Lower leg skin (tissue), 4 donors: ENCODE measurements at places on chromosomes 5 and 9.

DNA sequence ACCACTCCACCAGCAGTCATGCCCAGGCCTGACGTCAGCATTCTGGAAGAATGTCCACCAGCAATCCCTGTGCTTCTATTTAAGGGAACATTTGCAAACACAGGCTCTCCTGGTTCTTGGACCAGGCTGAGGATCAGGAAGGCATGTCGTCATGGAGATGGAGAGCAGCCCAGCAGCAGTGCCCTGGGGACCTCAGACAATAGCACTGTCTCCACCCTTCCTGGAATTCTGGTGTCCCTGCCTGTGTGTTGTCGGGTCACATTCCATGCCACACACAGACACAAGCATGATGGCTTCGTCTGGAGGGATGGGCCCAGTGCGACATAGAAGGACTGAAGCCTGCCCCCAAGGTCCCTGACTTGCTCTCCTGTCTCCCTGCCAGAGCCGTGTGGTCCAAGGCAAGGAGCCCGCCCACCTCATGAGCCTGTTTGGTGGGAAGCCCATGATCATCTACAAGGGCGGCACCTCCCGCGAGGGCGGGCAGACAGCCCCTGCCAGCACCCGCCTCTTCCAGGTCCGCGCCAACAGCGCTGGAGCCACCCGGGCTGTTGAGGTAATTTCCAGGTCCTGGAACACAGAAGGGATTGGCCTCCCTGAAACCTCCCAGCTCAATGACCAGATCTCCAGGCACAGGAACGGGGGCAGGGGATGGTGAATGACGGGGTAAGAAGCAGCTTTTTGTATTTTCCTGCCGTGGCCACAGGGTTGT lies 43.8 kb downstream of the STOM start:
- DNase-seq, result peak; percentile 98

- no peak for DNase-seq
Measured at GRCh38 chr5:105150323-105150722, 1587.7 kb upstream of the NUDT12 start.

DNA sequence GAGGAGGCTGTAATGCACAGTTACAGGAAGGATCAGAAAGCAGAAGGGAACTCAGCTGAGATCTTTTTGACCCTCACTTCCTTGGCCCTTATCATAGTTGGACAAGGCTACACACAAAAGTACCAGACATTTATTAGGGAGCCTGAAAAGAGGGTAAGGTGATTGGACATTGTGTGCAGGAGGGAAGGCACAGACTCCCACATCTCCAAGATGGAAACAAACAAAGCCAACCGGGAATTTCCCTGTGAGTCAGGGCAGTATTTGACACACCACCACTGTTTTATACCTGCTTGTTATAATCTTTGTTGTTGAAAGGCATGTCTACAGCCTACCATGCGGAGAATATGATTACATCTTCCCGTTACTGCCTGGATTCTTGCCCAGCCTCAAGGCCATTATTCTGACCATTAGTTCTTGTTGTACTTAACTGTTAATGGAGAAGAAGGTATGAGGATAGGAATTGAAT lies 3.0 kb upstream of the CCNG1 start:
- no peak for DNase-seq

- no peak for DNase-seq
Measured at GRCh38 chr9:135229701-135230385, 142.4 kb downstream of the OLFM1 start.

DNA sequence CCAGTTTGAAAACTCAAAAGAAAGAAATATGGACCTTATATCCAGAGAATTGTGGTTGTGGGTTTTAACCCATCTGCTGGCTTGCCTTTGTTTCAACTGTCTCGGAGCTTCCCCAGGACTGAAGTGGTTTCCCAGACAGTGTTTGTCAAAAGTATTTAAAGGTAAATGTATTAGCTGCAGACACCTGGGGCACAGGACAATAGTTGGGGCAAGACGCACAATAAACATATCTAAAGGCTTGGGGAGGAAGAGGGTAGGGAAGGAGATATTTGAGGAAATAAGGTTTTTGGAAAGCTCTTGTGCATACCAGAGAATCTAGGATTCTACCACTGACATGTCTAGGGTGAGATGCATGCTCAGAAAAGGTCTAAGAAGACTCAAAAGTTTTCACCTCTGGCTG lies 99.0 kb downstream of the ADAMTS2 start:
- no peak for DNase-seq

DNA sequence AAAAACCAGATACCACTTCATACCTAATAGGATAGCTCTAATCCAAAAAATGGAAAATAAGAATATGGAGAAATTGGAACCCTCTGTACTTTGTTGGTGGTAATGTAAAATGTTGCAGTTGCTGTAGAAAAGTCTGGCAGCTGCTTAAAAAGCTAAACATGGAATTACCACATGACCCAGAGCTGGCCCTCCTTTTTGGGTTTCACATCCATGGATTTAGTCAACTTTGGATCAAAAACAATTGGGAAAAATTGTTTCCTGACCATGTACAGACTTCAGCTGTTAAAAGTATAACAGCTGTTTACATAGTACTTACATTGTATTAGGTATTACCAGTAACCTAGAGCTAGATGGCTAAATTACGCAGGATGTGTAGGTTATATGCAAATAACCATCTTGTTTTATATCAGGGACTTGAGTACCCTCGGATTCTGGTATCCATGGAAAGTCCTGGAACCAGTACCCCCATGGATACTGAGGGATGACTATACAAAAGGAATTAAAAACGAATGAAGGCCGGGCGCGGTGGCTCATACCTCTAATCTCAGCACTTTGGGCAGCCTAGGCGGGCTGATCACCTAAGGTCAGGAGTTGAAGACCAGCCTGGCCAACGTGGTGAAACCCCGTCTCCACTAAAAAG lies 15.8 kb downstream of the DNAJA1 start:
- DNase-seq, result no peak

DNA sequence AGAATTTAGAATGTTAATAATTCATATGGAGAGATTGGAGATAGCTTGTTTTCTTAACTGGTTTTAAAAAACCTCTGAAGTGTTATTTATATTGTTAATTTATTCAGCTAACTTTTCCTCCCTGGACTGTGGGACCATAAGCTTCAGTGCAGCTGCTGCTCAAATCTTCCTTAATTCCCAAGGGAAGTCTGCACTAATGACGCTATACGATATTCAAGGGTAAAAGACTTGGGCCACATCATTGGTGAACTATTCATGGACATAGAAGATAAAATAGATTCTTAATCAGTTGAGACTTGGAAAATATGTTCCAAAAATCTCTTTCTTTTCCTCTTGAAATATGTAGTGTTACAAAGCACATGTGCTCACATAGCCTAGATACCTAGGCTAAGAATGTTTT lies 31.1 kb upstream of the GAS1 start:
- no peak for DNase-seq

- no peak for DNase-seq
Measured at GRCh38 chr5:138895918-138896317, 20.8 kb upstream of the LRRTM2 start.

DNA sequence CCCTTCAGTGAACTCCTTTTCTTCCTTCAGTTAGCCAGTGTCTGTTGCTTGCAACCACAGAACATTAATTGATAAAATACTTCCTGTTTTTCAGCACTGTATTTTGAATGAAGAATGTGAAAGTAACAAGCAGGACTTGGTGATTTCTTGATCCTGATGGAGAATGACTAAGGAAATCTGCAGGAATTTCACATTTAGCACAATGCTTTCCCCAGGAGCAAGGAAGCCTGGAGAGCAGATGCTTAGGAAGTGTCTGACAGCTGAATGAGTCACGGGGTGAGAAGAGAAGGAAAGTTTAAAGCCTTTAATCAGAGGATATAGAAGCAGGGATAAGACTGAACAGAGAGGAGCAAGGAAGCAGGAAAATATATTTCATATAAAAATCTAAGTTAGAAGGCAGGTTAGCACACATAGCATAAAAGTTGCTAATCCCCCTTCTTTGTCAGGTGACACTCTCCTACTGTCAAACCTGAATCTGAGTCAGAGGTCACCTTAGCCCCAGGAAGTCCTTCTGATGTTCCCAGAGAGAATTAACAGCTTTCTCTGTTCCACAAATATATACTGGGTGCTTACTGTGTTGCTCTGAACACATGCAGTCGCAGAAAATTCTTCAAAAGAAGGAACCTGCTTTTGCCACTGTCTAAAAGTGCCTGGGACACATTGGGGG lies 59.7 kb downstream of the GNA14 start:
- no peak for DNase-seq

GRCh38 chr9:127253446-127253845 lies 11.1 kb upstream of the GARNL3 start:
- no peak for DNase-seq

- DNase-seq, result no peak
Measured at GRCh38 chr5:41482715-41483114, 27.7 kb downstream of the PLCXD3 start.

- no peak for DNase-seq
Measured at GRCh38 chr9:108474356-108474755, 381.4 kb downstream of the ACTL7B start.

DNA sequence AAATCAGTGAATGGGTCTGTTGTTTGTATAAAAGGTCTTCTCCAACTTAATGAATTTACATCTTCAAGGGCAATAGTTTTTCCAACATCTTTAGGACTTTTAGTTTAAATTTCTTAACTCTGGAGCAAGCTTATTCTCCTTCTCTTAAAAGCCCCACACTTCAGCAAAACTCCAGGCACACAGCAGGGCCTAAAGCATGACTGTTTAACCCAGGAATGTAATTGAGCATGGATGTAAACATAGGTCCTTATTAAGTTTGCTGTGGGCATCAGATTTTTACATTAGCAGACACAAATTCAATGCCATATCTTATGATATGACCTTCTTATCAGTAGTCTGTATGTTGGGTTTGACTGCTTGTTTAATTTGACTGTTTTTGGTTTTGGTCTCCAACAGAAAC lies 78.9 kb downstream of the ABCA1 start:
- DNase-seq, result no peak

- no peak for DNase-seq
Measured at GRCh38 chr9:133604214-133604613, 5.0 kb downstream of the FAM163B start.

- no peak for DNase-seq
Measured at GRCh38 chr9:75146229-75146628, 57.9 kb downstream of the OSTF1 start.

DNA sequence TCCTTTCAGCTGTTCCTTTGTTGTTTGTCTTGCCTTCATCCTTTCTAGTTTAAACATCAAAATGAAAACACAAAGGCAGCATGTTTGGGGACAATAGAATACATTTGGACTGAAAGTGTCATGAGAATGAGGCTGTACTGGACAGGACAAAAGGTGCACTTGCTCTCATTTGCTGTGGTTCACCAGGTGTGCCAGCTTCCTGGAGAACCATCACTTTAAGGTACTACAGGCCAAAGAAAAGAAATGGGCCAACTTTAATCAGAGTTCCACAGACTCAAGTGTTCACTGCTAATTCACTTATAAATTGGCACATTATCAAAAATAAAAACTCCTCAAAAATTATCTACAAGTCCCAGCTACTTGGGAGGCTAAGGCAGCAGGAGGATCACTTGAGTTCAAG lies 53.8 kb downstream of the ABHD17B start:
- DNase-seq, result no peak

GRCh38 chr9:14561929-14562405 lies 131.3 kb downstream of the ZDHHC21 start:
- no peak for DNase-seq
